ENCODE measurements at places on chromosomes 2 and 18. TPM values are rescaled to one million over a fixed set of nuclear protein-coding genes. Genes with fewer than 3 reads are reported as not detected.

Gene EMILIN2
- 16.4 TPM for total RNA-seq

Gene SLC30A3
- 0.32 TPM for total RNA-seq

Gene SERPINB11
- not detected for total RNA-seq

Gene SLC1A4
- 7.8 TPM for total RNA-seq
